ENCODE measurements at places on chromosomes 13 and 19.

- DNase-seq, result no peak
These were observed 532.4 kb downstream of the SLITRK6 start for GRCh38 chr13:85266771-85267170.

DNA sequence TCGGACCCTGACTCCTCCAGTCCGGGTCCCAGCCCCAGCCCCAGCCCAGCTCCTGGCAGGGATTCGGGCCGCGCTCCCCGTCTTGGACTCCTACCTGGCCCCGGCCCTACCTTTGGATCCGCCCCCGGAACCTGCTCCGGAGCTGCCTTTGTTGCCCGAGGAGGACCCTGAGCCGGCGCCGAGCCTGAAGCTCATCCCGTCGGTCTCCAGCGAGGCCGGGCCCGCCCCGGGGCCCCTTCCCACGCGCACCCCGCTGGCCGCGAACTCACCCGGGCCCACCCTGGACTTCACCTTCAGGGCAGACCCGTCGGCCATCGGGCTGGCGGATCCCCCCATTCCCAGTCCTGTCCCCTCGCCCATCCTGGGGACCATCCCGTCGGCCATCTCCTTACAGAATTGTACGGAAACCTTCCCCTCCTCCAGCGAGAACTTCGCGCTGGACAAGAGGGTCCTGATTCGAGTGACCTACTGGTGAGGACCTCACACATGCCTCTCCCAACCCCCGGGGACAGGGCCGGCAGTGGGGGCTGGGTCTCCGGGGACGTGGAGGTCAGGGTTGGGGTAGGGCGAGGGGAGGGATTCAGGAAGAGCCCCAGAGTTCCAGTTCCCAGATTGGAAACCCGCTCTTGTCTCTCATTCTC, 732 bp downstream of the SELENOV start:
- no peak for DNase-seq

DNA sequence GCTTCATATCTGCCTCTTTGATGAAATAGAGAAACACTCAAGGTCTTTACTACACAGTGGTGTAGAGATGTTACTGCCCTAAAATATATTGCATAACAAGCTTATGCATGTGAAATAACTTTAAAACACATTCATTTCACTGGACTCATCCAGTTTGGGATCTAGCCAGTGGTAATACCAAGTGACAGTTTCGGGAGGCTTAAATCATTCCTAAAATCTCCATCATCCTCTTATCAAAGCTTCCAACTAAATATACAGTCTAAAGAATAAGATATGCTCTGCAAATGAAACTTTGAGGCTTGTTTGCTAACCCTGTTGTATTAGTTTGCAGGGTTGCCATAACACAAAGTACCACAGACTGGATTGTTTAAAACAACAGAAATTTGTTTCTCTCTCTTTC, 52.8 kb downstream of the THSD1 start:
- DNase-seq, result no peak

GRCh38 chr19:7869910-7870511, 4.2 kb downstream of the PRR36 start:
- no peak for DNase-seq

- DNase-seq, result no peak
These were observed 8.9 kb downstream of the FPR1 start for GRCh38 chr19:51742789-51743188.

DNA sequence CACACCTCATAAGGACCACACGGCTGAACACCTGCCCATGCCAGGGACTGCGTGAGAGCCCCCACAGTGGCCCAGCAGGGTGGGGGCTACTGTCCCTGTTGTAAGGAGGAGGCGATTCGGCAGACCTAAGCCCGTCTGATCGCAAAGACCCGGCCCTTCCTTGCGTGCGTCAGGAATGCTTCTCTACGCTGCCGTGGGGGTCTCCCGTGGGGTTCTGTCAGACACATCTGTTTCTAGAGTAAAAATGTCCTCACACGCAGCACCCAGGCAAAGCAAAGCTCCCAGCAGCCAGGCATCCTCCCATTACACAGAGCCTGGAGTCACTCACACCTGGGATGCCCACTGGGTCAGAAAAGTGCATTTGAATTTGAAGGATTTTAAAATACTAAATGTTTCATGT, 147.7 kb upstream of the SOX1 start:
- DNase-seq, result no peak

GRCh38 chr13:83622422-83622784, 259.9 kb downstream of the SLITRK1 start:
- no peak for DNase-seq

GRCh38 chr13:95250961-95251360, 50.3 kb downstream of the ABCC4 start:
- no peak for DNase-seq

DNA sequence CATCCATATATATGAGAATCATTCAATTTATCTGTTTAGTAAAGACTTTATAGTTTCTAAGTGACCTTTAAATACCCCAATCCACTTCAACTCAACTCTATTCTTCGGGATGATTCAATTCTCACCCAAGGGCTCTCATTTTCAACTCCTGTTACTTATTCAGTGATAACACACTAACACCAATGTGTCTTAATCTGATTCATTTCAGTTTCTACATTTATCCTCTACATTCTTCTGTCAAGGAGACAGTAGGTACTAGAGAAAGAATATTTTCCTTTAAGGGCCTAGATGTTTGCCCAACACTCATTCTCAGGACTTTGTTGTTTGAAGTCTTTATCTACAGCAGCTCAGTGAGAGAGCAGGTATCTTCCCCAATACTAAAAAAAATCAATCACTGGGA, 7.1 kb downstream of the ARGLU1 start:
- DNase-seq, result no peak

DNA sequence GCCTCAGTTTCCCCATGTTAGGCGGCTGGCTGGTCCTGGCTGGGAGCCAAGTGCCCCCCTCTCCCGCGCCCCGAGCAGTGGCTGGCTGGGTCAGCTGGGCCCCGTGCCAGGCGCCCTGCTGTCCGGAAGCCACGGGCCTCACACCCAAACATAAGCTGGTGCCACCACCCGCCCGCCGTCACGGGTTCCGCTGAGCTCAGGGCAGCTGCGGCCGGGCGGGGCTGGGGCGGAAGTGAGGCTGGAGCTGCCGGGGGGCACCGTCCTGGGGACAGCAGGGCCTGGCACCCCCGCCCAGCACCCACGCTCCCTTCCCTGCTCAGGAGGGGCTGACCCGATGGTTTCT, 19.3 kb downstream of the HCN2 start:
- no peak for DNase-seq

- no peak for DNase-seq
These were observed at the start of gene GRIN2D for GRCh38 chr19:48393559-48394330. GRIN2D (plus strand) TSS chr19:48393668; CDS start chr19:48398393, 4,725 bp downstream.

- no peak for DNase-seq
These were observed 163.0 kb upstream of the IRS2 start for GRCh38 chr13:109949397-109949796.

- no peak for DNase-seq
These were observed 19.9 kb downstream of the UHRF1 start for GRCh38 chr19:4929186-4929585.

- DNase-seq, result no peak
These were observed 1774.6 kb upstream of the PCDH20 start for GRCh38 chr13:63190219-63190618.

- DNase-seq, result no peak
These were observed 4.7 kb downstream of the EEF1AKMT1 start for GRCh38 chr13:20769091-20769490.

GRCh38 chr13:24734950-24735349, 29.0 kb upstream of the RNF17 start:
- DNase-seq, result no peak

GRCh38 chr13:23957981-23958380, 60.7 kb upstream of the C1QTNF9B start:
- no peak for DNase-seq

- DNase-seq, result no peak
These were observed 66.0 kb downstream of the TEX26 start for GRCh38 chr13:30998136-30999088.

DNA sequence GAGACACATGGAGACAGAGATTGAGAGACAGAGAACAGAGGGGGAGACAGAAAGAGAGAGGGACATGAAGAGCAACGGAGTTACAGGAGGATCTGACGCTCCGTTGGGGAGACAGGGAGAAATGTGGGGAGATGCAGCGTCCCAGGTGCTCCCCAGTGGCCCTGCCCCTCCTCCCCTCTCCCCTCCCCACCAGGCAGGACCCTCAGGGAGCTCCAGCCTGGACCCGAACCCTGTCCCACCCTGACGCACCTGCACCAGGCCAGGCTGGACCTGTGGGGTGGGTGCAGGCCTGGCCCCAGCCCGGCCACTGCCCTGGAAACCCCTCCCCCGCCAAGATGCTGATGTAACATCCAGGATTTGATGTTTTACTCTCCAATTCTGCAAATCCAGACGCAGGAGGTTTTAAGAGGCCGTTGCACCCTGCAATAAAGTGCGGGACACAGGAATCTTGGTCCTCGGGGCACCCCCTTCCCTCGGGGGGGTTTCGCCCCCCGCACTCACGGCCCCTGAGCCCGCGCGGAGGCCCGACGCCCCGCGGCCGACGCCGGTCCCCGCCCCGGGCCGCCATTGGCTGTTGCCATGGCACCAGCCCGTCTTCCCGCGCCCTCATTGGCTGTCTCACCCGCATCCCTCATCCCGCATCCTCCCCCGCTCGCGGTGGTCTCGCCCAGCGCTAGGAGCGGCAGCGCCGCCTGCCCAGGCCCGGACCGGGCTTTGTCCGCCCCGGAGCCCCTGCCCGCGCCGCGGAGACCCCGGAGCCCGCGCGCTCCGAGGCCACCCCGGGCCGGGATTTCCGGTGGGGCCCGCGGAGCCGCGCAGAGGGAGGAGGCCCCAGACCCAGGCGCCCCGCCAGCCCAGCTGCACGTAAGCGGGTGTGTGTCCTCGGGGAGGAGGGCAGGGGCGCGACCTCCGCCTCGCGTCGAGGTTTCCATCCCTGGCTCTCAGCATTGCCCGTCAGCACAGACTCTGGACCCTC, at the start of gene APC2:
Gene APC2, plus strand, starts transcription at position 655 of the 976 bp plus-strand sequence. CDS start 2,881 bp downstream, outside the sequence.
- DNase-seq, result no peak

GRCh38 chr13:84985860-84986259, 813.4 kb downstream of the SLITRK6 start:
- no peak for DNase-seq

DNA sequence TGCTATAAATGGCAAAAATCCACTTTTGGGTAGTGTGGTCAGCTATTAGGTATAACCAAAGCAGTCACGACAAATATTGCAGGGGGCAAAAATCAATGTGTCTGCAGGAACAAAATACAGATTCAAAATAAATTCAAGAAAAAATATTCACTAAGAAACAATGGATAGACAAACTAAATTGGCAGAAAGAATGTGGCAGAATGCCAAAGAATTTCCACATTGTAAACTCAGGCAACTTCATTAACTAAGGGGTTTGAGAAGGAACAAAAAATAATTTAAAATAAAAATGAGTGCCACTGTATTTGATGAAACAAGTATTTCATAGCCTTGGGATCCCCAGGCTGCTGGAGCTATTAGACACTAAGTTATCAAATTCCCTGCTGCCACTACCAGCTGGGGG, 193.1 kb downstream of the VWA8 start:
- DNase-seq, result no peak

DNA sequence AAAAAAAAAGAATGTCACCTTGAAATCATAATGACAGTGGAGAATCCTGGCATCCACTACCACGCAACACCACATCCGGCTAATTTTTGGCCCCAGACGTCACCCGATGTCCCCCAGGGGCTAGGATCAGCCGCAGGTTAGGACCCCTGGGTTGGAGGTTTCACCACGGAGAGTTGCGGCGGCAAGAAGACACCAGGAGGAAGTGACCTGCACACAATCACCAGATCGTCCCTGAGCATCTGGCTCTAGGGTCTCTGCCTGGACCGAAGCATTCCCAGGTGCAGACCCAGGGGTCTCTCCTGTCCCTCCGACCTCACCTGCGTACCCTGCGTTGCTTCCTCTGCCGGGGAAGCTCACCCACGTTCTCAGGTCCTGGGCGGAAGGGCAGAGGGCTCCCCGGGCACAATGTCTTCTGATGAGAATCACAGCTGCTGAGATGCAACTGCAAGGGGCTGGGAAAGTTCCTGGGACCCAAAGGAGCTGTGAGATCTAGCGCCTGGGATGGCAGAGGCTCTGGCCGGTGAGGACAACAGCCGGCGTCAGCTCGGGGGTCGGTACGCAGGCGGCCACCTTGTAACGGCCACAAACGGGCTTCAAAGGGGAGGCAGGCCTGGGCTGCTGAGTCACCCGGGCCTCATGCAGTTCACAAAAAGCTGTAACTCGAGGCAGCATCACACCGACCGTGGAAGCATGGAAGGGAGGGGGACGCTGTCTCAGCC, 111.2 kb downstream of the GADD45B start:
- no peak for DNase-seq

- DNase-seq, result no peak
These were observed 21.6 kb downstream of the MYCBP2 start for GRCh38 chr13:77305266-77305665.

- DNase-seq, result no peak
These were observed 6.0 kb upstream of the FREM2 start for GRCh38 chr13:38680912-38681311.

GRCh38 chr19:50290011-50290410, 39.2 kb downstream of the KCNC3 start:
- no peak for DNase-seq

DNA sequence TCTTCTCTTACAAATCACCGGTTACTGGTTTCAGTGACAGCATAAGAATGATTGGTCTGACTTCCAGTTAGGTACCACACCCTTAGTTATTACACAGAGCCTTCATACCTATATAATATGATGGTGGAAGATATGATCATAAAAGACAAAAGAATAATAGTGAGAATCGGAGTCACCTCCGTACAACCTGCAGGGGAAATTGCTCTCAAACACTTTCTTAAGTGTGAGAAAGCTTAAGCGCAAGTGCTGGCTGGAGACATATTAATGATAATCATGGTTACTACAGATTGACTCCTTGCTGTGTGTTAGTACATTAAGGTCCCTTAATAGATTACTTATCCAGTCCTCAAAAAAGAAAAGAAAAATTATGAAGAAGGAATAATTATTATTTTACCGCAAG, 1.8 kb upstream of the LHFPL6 start:
- DNase-seq, result no peak

DNA sequence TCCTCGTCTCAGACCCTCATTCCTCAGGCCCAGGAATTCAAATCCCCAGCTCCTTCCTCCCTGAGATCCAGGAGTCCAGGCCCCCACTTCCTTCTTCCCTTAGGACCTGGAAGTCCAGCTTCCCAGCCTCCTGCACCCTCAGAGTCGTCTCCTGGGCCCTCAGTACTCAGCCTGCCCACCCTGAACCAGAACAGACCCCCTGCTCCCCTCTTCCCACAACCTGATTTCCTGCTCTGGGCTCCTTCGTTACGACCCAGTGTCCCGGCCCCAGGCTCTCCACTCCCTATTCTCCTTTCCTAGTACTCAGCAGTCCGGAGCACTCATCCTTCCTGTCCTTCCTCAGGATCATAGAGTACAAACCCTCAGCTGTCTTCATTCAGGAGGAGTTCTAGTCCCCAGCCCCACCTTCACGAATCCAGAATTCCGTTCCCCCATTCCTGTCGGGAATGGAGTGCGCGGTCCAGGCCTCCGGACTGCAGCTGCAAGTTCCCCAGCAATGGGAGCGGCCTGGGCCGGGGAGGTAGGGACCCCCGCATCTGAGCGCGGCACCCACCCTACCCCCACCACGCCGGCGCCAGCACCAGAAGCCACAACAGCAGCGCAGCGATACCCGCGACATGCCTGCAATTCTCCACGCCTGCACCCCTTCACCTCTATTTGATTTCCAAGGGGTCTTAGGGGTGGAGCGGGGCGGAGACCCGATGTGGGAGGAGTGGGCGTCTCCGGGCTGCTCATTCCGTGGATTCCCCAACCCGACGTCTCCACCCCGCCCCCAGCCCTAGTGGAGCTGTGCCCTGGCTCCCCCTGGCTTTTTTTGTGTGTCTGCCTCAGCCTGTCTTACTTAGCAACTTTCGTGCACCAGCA, 12.7 kb downstream of the EGLN2 start:
- DNase-seq, result no peak

Measured in stimulated activated CD4-positive, alpha-beta T cell treated with anti-CD3 and anti-CD28 coated beads, Interleukin-15, amount 100 ng/mL, for 1 hour (primary cell).